ENCODE measurements at places on chromosomes 3 and 15. TPM values are rescaled to one million over a fixed set of nuclear protein-coding genes. Genes with fewer than 3 reads are reported as not detected.

BNIP2 gene
- 73.2 TPM for total RNA-seq

ST3GAL6 gene
- total RNA-seq: 27.1 TPM

PPARG gene
- total RNA-seq: 25.7 TPM

SRGAP3 gene
- 6.1 TPM for total RNA-seq

RTP4 gene
- total RNA-seq: 1.2 TPM

TAMM41 gene
- total RNA-seq: 10.9 TPM

LYZL4 gene
- not detected for total RNA-seq

PCCB gene
- total RNA-seq: 98.6 TPM

FOXB1 gene
- not detected for total RNA-seq

PLD1 gene
- total RNA-seq: 78.0 TPM

ASTE1 gene
- total RNA-seq: 3.4 TPM

KLF15 gene
- total RNA-seq: 33.0 TPM

CRYGS gene
- total RNA-seq: 1.2 TPM

FMN1 gene
- 3.3 TPM for total RNA-seq

TRH gene
- total RNA-seq: not detected

CIDEC gene
- 6.7 TPM for total RNA-seq

CLDN1 gene
- total RNA-seq: 0.46 TPM

AGTR1 gene
- 2.2 TPM for total RNA-seq

PIGB gene
- total RNA-seq: 3.2 TPM

DNA sequence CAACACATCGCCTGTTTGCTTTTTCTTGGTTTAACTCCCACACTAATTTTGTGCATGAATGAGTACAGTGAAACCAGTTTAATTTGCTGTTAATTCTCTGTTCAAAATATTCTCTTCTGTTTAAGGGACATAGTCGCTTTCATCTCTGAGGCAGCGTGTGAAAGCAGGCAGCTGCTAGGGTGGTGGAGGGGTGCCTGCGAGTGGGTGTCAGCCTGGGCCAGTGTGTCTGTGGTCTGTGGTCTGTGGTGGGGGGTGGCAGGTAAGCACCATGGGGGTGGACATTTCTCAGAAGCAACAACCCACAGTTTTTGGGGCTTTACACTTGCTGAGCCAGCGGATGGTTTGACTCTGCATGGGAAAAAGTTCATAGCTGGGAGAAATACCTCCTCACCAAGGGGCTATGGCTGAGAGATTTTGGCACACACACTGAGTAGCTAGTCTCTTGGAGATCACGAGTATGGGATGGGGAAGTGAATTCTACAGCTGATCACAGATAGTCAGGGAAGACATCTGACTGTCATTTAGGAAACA is 109.2 kb downstream of the EPHB1 start:
- no peak for DNase-seq

DNA sequence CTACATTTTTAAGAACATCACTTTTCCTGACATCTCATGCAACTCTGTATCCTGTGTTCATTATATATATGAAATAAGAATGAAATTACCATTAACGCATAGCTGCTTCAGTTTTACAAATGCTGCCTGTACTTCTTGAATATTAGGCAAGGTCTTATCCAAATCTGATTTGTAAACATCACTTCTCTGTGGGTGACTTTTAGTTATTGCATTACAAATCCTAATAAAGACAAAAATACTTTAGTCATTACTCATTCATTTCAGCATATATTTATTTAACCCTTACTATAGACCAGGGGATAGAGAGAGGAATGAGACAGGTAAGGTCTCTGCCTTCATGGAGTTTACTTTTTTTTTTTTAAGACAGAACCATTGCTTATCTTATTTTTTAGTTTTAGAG is 36.8 kb downstream of the MTMR10 start:
- no peak for DNase-seq

DNA sequence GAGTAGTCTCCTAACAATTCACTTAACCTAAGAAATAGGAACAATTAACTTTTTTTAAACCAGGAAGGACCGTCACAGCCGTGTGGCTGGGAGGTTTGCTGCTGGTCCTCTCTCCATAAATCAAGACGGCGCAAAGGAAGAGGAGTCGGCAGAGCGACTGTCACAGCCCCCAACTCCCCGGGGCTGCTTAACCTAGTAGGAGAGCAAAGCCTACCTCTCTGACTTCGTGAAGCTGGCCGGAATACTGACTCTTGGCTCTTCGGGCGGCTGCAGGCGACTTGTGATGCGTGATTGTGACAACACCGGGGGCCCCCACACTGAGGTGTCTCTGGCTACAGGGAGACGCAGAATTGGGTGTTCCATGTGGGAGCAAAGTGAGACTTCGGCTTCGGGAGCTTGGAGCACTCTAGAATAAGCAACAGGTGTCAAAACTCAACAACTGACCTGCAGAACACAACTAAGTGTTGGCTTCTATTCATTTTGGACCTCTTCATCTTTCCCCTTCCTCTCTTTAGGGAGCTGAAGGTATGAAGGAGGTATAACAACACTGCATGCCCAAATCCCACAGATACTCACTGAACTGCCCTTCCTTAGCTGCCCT is 151.1 kb downstream of the OSBPL10 start:
- no peak for DNase-seq

- no peak for DNase-seq
These were observed 213.8 kb upstream of the FEZF2 start for GRCh38 chr3:62587169-62587568.

DNA sequence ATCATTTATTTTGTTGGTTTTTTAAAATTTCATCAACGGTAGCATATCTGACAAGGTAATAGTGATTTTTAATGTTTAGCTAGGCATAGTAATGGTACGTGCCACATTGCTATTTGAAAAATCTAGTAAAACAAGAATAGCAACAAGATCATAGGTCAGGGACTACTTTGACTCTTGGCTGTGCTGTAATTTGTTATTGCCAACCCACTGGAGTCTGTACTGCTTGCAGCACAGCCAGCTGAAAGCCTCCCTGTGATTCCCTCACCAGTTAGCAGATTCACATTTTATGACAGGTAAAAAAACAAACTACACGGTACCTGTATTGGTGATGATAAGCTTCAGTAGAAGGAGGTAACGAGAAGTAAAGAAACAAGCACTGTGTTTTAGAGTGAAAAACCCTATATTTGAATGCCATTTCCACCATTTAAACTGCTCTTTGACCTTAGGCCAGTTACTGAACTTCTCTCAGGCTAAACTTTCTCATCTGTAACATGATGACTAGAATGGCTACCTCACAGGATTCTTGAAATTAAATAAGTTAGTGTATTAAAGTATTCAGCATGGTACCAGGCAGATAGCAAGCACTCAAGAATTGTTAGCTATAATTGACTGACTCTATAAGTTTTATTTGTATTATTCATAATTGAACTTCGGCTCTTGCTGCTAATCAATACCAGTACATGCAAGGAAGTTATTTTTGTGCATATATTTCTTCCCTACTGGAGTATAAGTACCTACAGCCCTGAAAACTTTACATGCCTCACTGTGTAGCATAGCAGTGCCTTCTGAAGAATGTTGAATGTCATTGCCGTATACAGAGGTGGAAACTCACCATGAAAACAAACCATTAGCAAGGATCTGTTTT is 16.1 kb downstream of the FILIP1L start:
- DNase-seq: no peak

- no peak for DNase-seq
These were observed 40.5 kb upstream of the CCK start for GRCh38 chr3:42306499-42306898.

DNA sequence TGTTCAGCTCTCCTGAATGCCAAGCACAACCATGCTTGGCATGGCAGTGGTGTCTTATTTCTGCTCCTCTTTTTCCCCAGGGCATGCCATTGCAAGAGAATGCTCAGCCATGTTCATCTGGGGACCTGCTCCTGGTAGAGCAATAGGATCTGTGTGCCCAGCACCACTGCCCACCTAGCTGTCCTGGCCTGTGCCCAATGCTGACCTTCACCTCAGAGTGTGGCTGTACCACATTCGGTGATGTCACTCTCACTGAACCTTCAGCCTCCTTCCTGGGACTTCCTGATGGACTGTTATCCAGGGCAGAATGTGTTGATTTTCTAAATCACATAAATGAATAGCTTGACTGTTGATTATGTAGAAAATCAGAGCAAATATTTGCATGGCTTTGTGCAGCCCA is 42.0 kb downstream of the AGTR1 start:
- DNase-seq: no peak

DNA sequence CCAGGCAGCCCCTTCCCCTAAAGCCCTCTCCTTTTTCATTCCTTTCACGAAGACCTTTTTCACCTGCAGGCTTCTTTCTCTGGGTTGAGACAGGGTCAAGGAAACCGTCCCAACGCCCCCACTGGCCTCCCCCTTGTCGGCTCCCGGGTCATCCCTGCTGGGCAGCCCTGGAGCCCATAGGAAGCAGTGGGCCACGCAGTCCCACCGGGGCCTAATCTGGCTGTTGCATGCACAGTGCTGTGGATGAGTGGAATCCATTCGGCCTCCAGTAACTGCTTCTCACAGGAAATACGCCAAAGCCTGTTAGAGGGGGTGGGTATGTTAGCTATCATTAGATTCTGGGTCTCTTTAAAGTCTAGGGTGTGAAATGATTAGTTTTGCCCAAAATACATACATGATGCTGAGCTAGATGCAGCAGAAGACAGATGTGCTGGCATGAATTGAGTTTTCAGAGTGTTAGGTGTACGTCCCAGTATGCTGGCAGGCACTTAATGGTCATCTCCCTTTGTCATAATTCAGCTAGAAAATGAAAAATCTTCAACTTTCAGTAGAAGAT is 16.6 kb downstream of the LYSMD4 start:
- no peak for DNase-seq

DNA sequence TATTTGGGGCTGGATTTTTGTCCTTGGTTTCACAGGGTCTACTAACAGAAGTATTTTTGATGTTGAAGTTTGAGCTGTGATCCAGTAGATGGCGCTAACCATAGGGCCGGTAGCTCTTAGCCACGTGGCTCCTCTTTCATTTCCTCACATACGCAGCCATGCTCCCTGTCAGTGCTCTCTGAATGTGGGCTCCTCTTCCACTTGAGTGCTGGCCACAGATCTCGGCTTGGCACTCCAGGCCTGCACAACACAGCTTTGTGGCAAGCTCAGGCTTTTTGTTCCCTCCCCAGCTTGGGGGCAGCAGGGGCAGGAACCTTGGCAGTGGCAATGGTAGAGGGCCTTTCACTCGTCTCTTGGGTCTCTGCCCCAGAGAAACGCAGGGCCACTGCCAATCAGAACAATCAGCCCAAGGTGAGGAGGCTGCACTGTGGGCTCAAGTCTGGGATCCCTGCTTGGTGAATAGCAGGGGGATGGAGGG is 18.6 kb upstream of the DNAAF4 start:
- no peak for DNase-seq

DNA sequence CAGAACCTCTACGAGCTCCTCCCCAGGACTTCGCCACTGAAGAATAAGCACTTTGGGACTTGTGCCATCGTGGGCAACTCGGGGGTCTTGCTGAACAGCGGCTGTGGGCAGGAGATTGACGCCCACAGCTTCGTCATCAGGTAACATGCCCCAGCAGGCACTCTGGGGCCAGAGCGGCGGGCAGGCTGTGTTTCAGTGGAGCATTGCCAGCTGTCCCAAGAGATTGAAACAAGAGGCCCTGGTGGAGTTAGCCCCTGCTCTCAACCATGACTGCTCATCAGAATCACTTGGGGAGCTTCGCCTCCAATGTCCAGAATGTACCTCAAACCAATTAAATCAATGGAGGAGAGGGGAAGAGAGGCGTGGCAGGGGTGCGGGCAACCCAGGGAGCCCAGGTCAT is 44.8 kb downstream of the ST8SIA2 start:
- no peak for DNase-seq

- DNase-seq: no peak
These were observed 4.7 kb upstream of the HTR3E start for GRCh38 chr3:184092199-184092598.

GRCh38 chr15:62941699-62942098 is 100.8 kb upstream of the TPM1 start:
- DNase-seq: no peak

GRCh38 chr15:99361545-99362185 is 110.4 kb downstream of the LRRC28 start:
- no peak for DNase-seq

DNA sequence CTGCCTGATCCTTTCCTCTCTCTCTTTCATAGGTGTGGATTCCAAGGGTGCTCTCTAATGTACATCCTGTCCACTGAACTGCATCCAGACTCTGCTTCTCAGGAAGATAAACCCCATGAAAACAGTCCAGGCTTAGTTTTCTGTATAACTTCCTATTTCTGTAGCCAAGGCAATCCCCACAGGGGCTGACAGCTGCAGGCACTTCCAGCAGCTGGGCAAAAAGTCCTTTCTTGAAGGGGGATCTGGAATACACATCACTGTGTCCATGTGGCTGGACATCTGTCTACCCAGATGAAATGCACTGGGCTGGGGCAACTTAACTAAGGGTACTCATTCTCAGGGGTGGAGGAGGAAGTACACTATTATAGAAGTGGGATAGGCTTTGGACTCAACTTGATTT is 72.2 kb downstream of the NR1D2 start:
- DNase-seq: no peak

DNA sequence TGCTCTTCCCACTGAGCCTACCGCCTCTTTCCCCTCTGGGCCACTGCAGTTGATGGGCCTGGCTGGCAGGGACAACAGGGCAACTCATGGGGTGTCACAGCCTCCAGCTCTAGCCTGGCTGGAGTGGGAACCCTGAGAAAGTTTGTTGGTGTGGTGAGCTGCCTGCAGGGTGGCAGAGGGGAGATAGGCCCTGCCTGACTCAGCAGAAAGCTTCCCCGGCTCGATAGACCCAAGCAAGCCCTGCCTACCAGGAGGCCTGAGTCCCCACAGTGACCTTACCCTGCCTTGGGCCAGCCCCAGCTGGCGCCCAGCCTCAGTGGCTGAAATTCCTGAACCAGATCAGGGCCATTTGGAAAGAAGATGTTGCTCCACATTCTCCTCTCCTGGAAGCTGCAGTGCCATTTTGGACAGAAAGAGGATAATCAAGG is 29.4 kb downstream of the ABTB1 start:
- DNase-seq: no peak

- no peak for DNase-seq
These were observed 960 bp downstream of the MFN1 start for GRCh38 chr3:179348325-179349013.

DNA sequence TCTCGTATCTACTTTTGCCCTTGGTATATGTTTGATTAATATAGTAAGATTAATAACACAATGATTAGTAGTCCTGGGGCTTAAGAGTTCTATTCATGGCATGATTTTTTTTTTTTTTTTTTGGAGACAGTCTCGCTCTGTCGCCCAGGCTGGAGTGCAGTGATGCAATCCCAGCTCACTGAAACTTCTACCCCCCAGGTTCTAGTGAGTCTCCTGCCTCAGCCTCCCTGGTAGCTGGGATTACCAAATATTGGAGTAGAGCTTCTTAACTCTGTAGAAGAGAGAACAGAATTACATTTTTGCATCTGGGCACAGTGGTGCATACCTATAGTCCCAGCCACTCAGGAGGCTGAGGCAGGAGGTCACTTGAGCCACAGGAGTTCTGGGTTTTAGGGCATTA is 58.9 kb downstream of the RAB7A start:
- DNase-seq: no peak

DNA sequence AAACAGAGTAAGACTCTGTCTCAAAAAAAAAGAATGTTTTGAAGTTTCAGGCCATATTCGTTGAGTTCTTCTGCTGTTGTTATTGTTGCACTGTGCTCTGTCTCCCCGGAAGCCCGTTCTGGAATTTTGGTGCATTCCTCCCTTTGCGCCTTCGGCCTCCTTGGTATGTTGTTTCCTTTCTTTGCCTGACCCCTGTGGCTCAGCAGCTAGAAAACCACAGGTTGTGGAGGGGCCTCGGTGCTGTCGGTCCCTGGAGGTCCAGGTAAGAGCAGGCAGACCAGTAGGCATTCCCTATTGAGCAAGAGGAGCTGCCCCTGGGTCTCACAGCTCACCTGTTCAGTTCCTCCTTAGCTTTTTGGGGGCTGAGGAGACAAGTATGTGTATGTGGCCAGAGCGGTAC is 51.0 kb upstream of the DLG1 start:
- no peak for DNase-seq
